ENCODE measurements at places on chromosomes 12 and 14.

DNA sequence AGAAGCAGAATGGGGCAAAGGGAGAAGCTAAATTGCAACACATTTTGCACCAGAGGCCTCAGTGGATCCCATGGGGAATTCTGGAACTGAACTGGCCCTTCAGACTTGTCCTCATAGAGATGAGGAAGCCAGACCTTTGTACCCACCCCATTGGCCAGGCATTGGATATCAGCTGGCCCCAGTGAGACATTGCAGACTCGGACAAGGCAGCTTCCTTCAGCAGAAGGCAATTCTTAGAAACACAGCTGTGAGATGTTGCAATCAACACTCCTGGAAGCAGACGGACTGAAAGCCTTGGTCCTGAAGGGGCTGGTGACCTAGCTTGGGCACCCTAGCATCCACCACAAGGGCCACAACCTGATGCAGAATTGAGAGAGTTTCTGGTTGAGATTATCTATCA is 218.1 kb downstream of the MSRB3 start:
- DNase-seq, result no peak
- no peak overlapping the region for H3K4me3 ChIP-seq
- H3K27ac ChIP-seq, result no peak overlapping the region
- H3K27me3 ChIP-seq, result peaks cover 2% of the 10 kb centered on the region

DNA sequence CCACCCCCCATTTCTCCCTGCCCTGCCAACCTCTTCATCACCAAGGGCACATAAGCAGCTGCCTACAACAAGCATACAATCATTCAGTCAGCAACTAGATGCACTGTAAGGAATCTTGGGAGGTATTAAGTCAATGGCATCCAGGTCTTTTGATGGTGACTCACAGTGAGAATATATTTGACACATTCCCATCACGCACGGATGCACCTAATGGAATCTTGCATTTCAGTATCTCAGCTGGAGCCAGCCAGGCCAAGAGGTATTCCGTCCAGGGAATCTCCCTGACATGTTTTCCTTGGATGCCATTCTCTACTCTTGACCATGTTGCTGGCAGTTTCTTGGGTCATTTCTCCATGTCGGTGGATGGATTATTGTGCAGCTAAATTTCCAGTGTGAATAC is 73.9 kb upstream of the CAPRIN2 start:
- no peak for DNase-seq
- H3K27ac ChIP-seq, result no peak overlapping the region
- no peaks in the 10 kb centered on the region for H3K36me3 ChIP-seq
- H3K4me1 ChIP-seq, result no peaks in the 10 kb centered on the region

GRCh38 chr12:66768293-66768692 is 89.4 kb upstream of the GRIP1 start:
- H3K4me1 ChIP-seq, result no peaks in the 10 kb centered on the region
- no peak for DNase-seq
- H3K4me3 ChIP-seq, result no peak overlapping the region
- H3K27me3 ChIP-seq, result peaks cover 6% of the 10 kb centered on the region
- no peaks in the 10 kb centered on the region for H3K36me3 ChIP-seq

- H3K36me3 ChIP-seq, result peaks cover 23% of the 10 kb centered on the region
- no peak overlapping the region for H3K4me3 ChIP-seq
- no peak for DNase-seq
- H3K27me3 ChIP-seq, result no peaks in the 10 kb centered on the region
Measured at GRCh38 chr14:49733836-49734235, 34.1 kb upstream of the KLHDC2 start.

- H3K27me3 ChIP-seq, result peaks cover 29% of the 10 kb centered on the region
- H3K4me3 ChIP-seq, result no peak overlapping the region
- no peak for DNase-seq
- H3K27ac ChIP-seq, result no peak overlapping the region
- H3K4me1 ChIP-seq, result peaks cover 2% of the 10 kb centered on the region
Measured at GRCh38 chr14:65927931-65928356, 515.4 kb downstream of the FUT8 start.

DNA sequence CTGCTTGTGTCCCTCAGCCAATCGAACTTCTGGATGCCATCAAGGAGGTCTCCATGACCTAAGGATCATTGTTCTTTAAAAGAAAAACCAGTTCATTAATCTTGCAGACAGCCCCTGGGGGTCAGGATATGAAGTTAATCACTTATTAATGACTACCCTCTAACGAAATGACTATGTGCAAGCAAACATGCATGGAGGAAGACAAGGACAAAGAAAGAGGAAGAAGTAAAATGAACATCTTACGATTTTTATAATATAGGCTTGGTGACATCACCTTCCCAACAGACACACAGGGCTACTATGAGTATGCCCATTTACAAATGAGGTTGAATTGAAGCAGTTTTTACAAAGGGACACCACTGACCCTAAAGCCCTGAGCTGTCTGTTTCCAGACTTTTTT is 111.1 kb upstream of the AMIGO2 start:
- no peaks in the 10 kb centered on the region for H3K27me3 ChIP-seq
- H3K27ac ChIP-seq, result peak overlapping the region; percentile 72
- H3K4me3 ChIP-seq, result peak overlapping the region; percentile 4
- DNase-seq, result no peak
- peaks cover 17% of the 10 kb centered on the region for H3K36me3 ChIP-seq

Data from memory B cell (primary cell).